CD4-positive, alpha-beta T cell treated with Interleukin-17A for 1 hour (primary cell): ENCODE measurements at places on chromosomes 16 and 17.

DNA sequence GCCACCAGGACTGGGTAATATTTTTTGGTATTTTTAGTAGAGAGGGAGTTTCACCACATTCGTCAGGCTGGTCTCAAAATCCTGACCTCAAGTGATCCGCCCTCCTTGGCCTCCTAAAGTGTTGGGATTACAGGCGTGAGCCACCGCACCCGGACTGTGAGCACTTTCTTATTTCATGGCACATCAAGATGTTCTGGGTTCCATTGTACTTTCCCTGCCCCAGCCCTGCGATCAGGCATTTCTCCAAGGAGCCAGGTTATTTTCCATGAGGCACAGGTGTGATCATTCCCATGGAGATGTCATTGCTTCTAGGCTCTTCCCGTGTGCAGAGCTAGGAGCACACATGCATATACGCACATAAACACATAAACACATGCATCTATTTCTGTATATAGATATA lies 2.6 kb upstream of the ANKRD40CL start:
- DNase-seq, result no peak

GRCh38 chr17:292531-293382 lies 59.9 kb downstream of the RPH3AL start:
- no peak for DNase-seq

- no peak for DNase-seq
Observed at GRCh38 chr17:69282002-69282401, 44.9 kb downstream of the ABCA5 start.

DNA sequence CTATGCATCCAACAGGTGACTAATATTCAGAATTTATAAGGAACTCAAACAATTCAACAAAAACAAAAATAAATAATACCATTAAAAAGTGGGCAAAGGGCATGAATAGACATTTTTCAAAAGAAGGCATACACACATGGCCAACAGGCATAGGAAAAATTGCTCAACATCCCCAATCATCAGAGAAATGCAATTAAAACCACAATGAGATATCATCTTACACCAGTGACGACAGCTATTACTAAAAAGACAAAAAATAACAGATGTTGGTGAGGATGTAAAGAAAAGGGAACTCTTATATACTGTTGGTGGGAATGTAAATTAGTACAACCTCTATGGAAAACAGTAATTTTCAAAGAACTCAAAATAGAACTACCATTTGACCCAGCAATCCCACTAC lies 250.4 kb upstream of the N4BP1 start:
- no peak for DNase-seq

DNA sequence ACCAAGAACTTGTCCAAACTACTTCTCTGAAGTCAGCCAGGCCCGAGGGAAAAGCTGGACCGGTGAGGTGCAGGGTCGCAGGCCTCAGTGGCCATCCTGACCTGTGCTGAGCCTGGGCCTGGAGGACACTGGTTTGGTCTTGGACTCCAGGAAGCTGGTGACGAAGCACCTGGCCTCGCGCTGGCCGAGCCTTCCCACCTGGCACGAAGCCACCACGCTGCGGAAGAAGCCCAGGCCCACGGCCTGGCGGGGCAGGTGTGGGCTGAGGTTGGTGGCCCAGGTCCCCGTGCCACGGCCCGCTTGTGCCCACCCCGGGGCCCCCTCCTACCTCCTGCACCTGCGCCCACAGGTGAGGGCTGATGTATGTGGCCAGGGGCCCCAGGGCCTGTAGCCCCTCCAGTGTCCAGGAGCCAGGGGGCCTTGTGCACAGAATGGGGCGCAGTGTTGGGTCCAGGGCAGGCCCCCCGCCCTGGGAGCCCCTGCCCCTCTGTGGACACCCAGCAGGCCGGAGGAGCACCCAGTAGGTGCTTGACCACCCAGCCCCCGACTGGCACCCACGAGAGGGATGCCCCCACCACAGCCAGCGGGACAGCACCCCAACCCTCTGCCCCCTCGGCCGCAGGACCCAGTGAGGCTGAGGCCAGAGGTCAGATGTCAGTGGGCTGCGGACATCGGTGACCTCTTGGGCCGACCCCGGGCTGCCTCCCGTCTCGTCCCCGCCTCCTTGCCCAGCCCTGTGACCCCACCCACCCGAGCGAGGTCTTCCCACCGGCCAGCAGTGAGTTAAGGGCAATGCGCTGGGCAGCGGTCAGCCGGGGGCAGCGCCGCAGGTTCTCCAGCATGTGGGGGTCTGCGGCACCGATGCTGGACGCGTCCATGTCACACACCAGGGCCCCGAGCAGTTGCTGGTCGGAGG lies 13.8 kb downstream of the MSLN start:
- no peak for DNase-seq

DNA sequence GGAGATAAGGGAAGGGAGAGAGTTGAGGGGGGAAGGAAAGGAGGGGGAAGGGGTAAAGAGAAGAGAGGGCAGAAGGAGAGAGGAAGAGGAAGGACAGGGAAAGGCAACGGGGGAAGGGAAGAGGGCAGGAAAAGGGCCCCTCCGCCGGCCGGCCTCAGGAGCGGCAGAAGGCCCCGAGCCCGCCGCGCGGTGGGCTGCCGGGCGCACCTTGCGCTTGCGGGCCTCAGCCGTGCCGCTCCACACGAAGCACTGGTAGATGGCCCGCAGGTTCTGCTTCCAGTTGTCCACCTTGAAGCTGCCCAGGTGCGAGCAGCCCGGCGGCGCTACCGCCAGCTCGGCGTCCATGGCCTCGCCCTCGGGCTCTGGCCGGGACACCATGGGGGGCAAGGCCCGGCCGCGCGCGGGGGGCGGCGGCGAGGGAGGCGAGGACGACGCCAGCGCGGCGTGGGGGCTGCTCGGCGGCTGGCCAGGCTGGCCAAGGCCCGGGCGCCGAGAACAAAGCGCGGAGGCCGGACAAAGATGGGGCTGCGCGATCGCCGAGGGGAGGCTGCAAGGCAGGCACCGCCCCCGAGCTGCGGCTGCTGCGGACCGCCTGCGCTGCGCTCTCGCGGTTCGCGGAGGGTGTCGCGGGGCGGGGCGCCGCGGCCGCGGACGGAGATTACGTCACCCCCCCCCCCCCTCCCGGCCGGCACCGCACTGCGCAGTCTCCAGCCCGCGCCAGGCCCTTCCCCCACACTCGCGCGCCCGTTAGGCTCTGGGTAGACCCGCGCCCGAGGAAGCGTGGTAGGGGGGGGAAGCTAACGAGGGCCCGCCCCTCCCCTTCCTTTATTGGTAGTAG lies at the start of gene USP22:
Gene USP22 (minus strand): TSS at position 554 of the 838 bp plus-strand sequence. CDS start 176 bp downstream, at position 378.
- DNase-seq, result no peak

DNA sequence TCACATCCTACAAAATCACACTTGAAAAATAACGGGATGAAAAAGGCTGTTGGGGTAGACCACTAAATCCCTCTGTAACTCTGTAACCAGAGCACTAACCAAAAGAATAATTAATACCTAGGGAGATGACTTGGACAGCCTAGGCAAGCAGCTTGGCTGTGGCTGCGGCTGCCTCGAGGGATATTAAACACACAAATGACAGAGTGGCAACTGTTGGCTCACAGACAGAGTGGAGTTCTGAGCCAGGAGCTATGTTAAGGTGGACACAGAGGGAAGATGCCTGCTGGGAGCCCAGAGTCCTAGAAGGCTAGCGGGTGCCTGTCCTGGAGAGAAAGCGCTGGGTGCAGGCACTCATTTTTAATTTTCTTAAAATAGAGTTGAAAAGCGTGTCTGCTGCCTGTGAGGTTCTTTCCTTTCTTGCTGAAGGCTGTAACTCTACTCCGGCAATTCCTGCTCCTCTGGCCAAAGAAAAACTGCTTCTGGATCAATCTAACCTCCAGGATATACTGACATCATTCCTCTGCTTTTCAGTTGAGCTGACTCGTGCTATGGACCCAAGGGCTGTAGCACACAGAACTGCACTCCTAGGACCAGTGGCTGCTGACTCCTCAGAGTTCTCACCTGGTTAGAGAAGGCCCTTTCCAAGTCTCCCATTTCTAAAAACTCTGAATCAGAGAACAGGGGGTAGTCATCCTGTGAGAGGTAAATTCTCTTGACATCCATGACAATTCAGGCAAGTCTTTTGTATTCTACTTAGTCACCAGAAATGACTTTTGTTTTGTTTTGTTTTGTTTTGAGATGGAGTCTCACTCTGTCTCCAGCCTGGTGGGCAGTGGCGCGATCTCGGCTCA lies 147.9 kb downstream of the STX8 start:
- DNase-seq, result no peak

- DNase-seq, result no peak
Observed at GRCh38 chr16:49632795-49633184, 223.1 kb downstream of the ZNF423 start.

- DNase-seq, result no peak
Observed at GRCh38 chr16:85041219-85042166, 13.9 kb downstream of the KIAA0513 start.

GRCh38 chr16:80912651-80913050 lies 94.0 kb downstream of the CMC2 start:
- no peak for DNase-seq

DNA sequence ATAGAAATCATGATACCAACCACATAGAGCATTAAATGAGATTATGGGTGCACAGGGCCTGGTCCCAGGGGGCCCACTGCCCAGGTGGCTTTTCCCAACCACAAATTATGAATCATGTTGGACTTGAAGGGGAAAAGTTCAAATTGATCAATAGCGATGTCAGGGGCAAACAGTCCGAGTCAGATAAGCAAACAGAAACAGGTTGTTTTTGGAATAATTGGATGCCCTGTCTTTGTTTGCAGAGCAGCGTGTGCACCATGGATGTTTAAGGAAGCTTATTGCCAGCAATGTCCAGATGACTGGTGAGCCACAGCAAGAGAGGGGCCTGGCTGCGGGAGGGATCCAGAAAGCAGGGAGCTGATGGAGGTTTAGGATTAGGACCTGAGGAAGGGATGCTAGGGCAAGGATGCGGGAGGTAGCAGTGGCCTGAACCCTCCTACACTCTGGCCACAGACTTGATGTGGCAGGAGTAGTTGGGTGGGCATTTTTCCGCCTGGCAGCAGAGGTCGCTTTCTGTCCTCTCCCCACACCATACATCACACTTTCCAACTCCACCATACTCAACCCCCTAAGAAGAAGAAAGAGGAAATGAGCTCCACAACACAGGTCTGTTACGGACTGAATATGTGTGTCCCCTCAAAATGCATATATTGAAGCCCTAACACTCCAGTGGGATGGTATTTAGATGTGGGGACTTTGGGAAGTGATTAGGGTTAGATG lies 266.4 kb upstream of the RPL38 start:
- DNase-seq, result no peak

DNA sequence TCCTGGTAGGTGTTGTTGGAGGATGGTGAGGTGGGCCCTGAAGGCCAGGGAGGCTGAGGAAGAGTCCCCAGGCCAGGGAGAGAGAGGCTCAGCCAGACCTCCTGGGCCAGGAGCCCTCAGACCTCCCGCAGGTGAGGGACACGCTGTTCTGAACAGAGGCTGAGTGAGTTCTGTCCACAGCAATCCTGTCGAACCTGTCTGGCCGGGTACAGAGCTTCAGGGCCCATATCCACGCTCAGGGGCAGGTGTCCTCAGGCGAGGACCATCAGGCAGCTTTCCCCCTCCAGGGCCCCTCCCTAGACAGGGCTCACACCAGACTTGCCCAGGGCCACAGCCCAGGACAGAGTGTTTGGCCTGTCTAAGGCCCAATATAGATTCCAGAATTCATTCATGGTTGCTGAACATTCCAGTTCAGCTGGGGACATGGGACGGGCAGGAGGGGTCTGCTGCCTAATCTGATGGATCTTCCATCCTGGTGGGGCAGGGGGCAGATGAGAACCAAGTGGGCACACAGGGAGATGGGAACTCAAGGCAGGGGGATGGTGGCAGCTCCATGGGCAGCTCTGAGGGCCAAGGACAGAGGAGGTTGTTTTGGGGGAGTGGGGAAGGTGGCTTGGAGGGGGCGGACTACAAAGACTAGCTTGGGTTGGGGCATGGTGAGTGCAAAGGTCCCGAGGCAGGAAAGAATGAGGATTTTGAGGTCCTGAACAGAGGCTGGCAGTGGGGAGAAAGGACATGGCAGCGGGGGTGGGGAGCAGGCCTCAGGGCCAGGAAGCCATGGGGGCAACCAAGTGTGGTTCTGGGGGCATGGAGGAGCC lies 23.4 kb upstream of the MPRIP start:
- no peak for DNase-seq

DNA sequence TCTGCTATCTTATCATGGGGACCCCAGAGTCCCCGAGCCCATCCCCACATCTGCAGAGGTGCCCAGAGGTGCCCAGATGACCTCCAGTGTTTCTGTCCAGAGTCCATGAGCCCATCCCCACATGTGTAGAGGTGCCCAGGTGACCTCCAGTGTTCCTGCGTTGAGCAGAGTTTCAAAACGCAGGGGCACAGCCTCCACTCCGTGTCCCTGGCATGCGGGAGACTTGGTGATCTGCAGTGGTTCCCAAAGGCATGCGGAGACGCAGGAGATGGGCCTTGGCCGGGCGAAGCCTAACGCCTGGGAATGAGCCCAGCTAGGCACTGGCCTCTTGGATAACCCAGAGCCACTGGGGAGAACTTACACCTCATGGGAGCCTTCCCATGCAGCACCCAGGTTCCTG lies 41.3 kb downstream of the COX4I1 start:
- no peak for DNase-seq

- peak; percentile 55 for DNase-seq
Observed at GRCh38 chr17:81831957-81832607, 1.0 kb downstream of the MCRIP1 start.

- peak; percentile 61 for DNase-seq
Observed at GRCh38 chr16:2663553-2664546, 18.5 kb upstream of the KCTD5 start.

DNA sequence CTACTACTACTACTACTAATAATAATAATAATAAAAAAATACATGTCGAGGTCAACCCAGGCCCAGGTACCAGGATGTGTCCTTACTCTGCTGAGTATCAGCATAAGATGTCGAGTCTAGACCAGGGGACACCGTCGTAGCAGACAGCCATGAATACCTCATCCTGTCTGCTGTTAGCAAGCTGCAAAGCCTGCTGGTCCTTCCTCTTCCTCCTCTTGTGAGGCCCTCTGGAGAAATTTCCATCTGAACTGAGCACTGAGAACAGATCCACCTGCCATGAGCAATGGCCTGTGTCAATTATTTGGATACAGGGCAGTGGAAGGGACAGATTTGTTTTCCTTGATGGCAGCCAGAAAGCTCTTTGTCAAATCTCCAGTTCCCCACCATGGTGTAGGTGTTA lies 168.5 kb downstream of the XYLT1 start:
- DNase-seq, result no peak

- no peak for DNase-seq
Observed at GRCh38 chr16:49643429-49644144, 212.3 kb downstream of the ZNF423 start.

GRCh38 chr17:34399725-34400124 lies 36.7 kb upstream of the CCL1 start:
- DNase-seq, result no peak

DNA sequence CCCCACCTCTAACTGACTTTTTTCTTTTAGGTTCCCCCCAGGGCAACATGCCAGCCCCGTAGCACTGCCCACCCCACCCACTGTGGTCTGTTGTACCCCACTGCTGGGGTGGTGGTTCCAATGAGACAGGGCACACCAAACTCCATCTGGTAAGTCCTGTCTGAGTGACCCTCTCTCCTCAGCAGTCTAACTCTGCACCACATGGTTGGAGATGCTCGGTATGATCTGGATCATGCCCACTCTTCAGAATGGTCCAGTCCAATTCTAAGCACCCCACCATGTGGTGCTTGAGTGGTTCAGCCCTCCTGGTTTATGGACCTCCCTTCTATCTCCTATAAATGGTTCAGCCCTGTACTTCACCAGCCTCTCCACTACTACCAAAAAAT lies 5.9 kb downstream of the KDM6B start:
- DNase-seq, result peak; percentile 59
